ENCODE measurements at places on chromosomes 7 and 10. TPM values are rescaled to one million over a fixed set of nuclear protein-coding genes. Genes with fewer than 3 reads are reported as not detected.

GRCh38 chr7:129295015-129295423, 70.2 kb downstream of the AHCYL2 start:
- no peak overlapping the region for H3K4me3 ChIP-seq
- DNase-seq = no peak
- no peaks in the 10 kb centered on the region for H3K27me3 ChIP-seq
- H3K36me3 ChIP-seq = peaks cover under 1% of the 10 kb centered on the region
- H3K4me1 ChIP-seq = no peaks in the 10 kb centered on the region

GRCh38 chr7:151607464-151607867, 87.8 kb upstream of the RHEB start:
- 0 out of 2 replicates have a peak overlapping the region, but pooled peaks have one; percentile 3 for H3K27ac ChIP-seq
- DNase-seq = no peak
- no peak overlapping the region for H3K4me3 ChIP-seq
- H3K4me1 ChIP-seq = no peaks in the 10 kb centered on the region

DNA sequence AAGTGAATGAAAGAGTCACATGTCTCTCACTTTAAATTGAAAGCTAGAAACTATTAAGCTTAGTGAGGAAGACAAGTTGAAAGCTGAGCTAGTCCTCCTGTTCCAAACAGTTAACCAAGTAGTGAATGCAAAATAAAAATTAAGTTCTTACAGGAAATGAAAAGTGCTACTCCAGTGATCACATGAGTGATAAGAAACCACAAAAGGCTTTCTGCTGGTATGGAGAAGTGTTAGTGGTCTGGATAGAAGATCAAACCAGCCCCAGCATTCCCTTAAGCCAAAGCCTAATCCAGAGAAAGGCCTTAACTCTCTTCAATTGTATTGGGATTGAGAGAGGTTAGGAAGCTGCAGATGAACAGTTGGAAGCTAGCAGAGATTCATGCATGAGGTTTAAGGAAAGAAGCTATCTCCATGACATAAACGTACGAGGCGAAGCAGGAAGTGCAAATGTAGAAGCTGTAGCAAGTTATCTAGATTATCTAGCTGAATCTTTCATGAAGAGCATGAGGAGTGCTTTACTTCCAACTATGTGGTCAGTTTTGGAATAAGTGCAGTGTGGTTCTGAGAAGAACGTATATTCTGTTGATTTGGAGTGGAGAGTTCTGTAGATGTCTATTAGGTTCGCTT, 261.6 kb downstream of the MDFIC start:
- H3K4me3 ChIP-seq = no peak overlapping the region
- no peak for DNase-seq
- no peaks in the 10 kb centered on the region for H3K36me3 ChIP-seq
- no peak overlapping the region for H3K27ac ChIP-seq
- H3K27me3 ChIP-seq = no peaks in the 10 kb centered on the region
- H3K4me1 ChIP-seq = peaks cover 6% of the 10 kb centered on the region

GRCh38 chr7:80134536-80135308, at the start of gene GNAI1:
GNAI1 (plus strand) TSS chr7:80134831; CDS start chr7:80135161, 330 bp downstream.
- H3K27ac ChIP-seq = peak within 1 kb of the TSS; percentile 88
- DNase-seq = peak; percentile 80

- H3K4me1 ChIP-seq = peaks cover 53% of the 10 kb centered on the region
- H3K27me3 ChIP-seq = peaks cover 100% of the 10 kb centered on the region
- no peak for DNase-seq
- no peak overlapping the region for H3K27ac ChIP-seq
- no peaks in the 10 kb centered on the region for H3K36me3 ChIP-seq
Observed at GRCh38 chr7:27244488-27245123, 2.0 kb downstream of the EVX1 start.

- no peak for DNase-seq
- no peaks in the 10 kb centered on the region for H3K4me1 ChIP-seq
- H3K27me3 ChIP-seq = no peaks in the 10 kb centered on the region
- no peaks in the 10 kb centered on the region for H3K36me3 ChIP-seq
Observed at GRCh38 chr7:79923953-79924352, 210.7 kb upstream of the GNAI1 start.

Gene DDC
- not detected for total RNA-seq

Gene ICA1
- total RNA-seq = 33.4 TPM

Gene EIF3B
- total RNA-seq = 300 TPM

Gene XRCC2
- 21.2 TPM for total RNA-seq
